ENCODE measurements at places on chromosomes 5 and 9. TPM values are rescaled to one million over a fixed set of nuclear protein-coding genes. Genes with fewer than 3 reads are reported as not detected.

DNA sequence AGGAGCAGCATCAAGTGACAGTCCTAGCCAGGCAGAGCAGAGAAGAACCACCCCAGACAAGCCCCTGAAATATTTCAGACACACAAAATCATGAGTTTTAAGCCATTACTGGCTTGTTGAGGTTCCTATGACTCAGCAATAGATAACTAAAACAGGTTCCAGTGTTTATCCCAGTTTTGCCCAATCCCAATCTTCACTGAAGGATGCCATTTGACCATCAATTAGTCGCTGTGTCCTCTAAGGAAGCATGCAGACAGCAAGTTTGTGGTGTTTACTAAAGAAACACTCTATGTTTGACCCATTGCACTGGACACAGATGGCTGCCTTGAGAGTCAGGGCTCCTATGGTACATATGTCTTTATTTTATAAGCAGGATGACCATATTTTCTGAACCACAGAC lies 186.7 kb downstream of the SYK start:
- DNase-seq, result no peak

DNA sequence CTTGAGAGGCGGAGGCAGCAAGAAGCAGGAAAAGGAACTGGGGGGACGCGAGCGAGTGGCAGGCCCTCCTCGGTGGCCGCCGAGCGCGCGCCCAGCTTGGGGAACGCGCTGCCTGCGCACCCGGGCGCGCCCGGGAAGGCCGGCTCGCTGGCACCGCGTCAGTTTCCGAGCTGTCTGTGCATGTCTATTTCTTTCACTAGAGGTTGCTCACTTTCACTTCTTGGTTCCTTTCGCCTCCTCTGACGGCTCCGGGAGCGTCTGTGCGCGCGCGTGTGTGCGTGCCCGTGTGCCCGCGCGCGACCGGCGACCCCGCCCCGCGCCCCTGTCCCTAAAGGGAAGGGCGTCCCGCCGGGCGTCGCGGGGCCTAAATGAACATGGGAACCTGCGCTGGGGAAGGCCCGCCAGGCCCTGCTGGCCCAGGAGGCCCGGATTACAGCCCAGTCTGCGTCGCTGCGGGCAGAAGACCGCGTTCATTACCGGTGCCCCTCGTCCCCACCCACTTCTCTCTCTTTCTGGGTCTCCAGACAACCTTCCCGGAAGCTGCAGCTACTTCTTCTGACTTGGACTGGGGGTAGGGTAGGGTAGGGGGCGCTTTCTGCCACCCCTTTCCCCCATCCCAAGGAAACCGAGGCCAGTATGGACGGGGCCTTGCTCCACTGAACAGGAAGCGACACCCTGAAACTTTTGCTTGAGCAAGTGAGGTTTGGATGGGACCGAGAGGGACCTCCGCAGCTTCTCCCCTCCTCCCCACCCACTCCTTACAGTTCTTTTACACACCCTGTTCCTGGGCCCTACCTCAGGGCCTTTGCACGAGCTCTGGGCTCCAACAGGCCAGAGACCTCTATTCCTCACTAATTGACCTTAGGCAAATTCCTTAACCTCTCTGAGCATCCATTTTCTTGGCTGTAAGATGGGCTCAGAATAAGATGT lies 205.8 kb upstream of the IER5L start:
- DNase-seq, result peak; percentile 78

DNA sequence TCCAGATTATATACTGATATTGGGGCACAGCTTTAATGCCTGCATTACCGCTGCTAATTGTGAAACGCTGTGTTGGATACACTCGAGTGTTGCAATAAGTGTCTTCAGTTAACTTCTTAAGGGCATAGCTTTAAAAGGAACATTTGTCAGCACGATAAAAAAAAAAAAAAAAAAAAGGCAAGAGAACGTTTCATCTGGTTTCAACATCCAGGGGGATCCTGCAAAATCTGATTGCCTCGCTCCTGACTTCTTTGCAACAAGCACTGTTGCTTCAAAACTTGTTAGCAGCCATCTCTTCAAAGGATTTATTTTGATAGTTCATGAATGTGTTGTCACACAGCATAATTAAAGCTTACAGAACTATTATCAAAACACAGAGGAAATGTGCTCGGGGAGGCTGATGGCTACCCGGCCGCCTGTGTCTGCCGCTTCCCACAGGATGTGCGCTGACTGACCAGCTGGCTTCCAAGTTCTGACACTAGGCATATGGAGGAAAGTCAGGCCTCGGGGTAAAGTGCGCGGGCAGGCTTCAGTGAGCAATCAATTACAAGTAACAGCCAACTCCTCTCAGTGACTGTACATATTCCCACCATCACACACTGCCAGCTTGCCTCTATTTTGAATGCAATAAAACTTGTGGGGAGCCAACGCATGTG lies 77.7 kb downstream of the EBF1 start:
- peak; percentile 89 for DNase-seq

DNA sequence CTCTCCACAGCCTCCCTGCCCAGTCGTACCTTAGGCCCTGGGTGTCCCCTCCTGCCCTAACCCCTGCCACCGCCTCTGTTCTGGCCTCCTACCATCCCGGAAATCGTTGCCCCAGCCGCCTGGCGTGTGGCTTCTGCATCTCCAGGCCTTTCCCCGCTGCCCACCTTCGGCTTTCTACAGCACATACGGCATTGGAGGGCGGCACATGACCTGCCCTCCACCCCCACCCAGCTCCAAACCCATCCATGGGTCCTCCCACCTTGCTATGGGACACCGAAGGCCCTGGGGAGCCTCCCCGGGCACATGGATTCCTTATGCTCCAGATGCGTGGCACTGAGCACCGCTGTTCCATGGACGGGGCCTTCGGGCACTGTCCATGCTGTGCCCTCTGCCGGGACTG lies 32.0 kb downstream of the FGF18 start:
- DNase-seq, result no peak

DNA sequence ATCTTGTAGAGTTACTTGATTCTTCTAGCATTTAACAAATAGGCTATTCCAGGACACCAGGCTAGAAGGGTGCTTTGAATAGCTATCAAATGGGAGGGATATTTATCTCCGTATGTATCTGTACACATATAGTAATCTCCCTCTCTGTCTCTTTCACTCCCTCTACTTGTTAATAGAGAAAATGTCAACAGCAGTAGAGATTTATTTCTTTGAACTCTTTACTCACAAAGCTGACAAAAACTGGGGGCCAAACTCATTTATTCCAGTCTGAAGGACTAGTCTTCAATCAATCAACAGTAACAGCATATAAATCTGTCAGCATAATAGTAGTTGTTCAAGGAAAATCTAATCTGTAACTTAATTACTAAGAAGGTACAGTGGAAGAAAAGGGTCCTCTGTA lies 78.2 kb upstream of the FER start:
- DNase-seq, result no peak

The ADGRD2 gene
- polyA plus RNA-seq, result 0.17 TPM
